RPMI7951 (cell line): ENCODE measurements at places on chromosomes 1 and 21. TPM values are rescaled to one million over a fixed set of nuclear protein-coding genes. Genes with fewer than 3 reads are reported as not detected.

DNA sequence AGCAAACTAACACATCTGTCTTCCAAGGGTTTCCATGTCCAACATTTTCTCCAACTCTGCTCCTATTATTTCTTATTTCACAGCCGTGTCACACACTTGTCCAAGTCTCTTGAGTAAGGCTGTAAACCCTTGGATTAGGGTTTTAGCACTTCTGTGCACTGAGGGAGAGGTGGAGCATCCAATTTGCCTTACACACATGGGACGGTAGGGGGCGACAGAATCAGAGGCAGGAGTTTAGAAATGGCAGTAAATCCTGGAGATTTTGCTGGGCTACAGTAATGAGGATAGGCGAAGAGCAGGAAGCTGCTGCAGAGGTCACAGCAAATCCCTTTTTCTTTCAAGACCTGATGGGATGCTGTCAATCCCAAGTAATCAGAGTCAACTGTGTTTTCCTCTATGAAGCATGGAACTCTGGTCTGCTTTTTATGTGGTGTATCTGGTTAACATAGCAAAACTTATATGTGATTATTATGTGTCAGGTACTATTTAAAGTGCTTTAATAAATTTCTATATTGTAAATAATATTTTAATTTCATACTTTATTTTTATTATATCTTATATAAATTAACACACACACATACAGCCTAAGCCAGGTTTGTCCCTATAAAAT is 15.4 kb upstream of the LCE5A start:
- DNase-seq, result peak; percentile 54

GRCh38 chr1:179952186-179952585 is 2.4 kb upstream of the CEP350 start:
- no peak for DNase-seq

DNA sequence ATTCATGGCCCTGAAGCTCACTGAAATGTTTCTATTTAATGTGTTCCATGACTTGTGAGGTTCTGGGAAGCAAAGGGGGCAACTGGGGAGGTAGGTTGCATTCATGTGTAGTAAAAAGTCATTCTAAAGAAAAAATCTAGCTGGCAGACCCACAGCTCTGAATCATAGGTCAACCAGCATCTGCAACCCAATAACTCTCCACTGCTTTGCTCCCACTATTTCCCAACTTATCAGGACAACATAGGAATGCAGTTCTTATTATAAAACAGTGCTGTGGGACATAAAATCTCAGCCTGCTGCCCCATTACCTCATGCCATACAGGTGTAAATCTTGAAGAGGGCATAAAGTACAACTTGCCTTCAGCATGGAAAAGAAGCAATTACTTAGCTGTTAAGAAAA is 576.1 kb upstream of the PTBP2 start:
- no peak for DNase-seq

DNA sequence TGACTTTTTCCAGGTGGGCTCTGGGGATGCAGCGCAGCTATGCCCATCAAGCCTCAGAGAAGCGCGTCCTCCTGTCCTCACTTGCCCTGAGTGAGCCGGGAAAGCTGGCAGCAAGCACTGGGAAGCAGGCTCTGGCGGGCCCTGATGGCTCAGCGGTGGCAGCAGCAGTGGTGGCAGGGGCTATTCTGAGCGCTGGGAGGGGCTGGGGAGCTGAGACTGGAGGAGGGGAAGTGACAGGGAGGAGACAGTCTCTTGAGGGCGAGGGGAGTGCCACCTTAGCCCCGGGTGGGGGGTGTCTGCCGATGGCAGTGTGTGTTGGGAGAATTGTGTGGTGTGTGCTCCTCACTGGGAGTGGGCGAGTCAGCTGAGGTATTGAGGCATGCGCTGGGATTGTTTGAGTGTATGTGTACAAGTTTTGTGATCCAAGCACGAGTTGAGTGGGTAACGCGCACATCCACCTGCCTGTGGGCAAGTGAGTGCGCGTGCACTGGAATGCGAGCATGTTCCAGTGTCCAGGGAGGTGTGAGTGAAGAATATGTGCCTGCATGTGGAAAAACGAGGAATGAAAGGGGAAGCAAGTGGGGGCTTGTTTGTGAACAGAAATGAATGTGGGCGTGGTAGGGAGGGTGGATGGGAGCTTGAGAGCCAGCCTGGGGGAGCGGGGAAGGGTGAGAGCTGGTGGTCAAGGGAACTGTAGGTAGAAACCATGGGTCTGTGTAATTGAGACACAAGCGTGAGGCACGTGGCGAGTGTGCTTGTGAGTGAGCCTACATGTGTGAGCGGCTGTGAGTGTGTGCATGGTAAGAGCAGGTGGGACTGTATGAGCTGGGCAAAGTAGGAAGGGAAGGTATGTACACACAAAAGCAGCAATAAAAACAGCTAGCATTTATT is 2.9 kb upstream of the FOXO6 start:
- no peak for DNase-seq

The PRAMEF8 gene
- not detected in 2 replicates for total RNA-seq

The TBX19 gene
- 0.29 and 0.84 TPM in 2 replicates for total RNA-seq

The LCE1C gene
- total RNA-seq, result not detected in 2 replicates

The ATP1B1 gene
- total RNA-seq, result 12.0 and 16.7 TPM in 2 replicates

The ERICH3 gene
- 0.68 and 0.72 TPM in 2 replicates for total RNA-seq
